CD4-positive, alpha-beta T cell treated with Interleukin-21 for 1 hour (primary cell): ENCODE measurements at places on chromosomes 11 and 22.

- no peak for DNase-seq
Measured at GRCh38 chr11:1100417-1101245, 26.0 kb downstream of the MUC2 start.

- DNase-seq: no peak
Measured at GRCh38 chr22:19802894-19803735, 42.5 kb downstream of the TBX1 start.

GRCh38 chr11:95863486-95864140 is 60.3 kb downstream of the MTMR2 start:
- no peak for DNase-seq

GRCh38 chr11:37100008-37100407 is 502.0 kb upstream of the RAG2 start:
- no peak for DNase-seq

GRCh38 chr11:67371189-67371910 is 2.0 kb downstream of the CLCF1 start:
- peak; percentile 45 for DNase-seq

- no peak for DNase-seq
Measured at GRCh38 chr11:887589-887988, 23.0 kb downstream of the CHID1 start.

GRCh38 chr22:27885977-27886842 is 32.8 kb downstream of the PITPNB start:
- peak; percentile 54 for DNase-seq

GRCh38 chr11:19392321-19392720 is 151.6 kb upstream of the E2F8 start:
- no peak for DNase-seq

DNA sequence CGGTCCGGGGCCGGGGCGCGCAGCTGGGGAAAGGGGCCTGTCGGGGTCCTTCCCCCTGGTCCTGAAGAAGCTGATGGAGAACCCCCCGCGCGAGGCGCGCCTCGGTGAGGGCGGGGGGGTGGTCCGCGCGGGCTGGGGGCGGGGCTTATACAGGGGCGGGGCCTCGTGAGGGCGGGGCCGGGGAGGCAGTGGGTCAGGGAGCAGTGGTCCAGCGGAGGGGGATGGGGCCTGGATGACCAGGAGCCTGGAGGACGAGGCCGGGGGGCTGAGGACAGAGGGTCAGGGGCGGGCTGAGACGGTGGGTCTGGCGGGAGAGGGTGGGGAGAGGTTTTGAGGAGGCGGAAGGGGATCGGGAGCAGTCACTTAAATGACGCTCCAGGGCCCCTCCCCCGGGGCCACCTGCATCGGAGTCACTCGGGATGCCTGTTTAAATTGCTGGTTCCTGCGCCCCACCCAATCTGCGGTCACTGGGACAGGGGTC is 396 bp downstream of the TEF start:
- DNase-seq: peak; percentile 66

DNA sequence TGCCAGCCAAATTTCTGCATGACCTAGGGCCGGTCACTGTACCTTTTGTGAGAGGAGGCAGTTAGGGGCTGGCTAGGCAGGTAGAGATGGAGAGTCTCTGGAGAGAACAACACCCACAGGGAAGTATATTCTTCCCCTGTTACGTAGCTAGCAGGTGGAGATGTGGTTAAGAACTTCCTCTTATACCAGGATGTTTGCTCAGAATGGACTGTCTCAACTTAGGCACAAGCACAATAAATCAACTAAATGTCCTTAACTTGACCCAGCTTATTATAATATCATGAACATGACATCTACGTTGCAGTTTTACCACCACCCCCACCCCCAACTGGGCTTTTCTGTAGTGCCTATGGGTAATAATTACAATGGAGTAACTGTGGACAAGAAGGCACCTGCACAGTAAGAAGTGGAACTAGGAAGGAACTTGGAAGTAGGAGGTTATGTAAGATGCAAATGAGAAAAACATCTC is 60.7 kb upstream of the MPEG1 start:
- peak; percentile 32 for DNase-seq

DNA sequence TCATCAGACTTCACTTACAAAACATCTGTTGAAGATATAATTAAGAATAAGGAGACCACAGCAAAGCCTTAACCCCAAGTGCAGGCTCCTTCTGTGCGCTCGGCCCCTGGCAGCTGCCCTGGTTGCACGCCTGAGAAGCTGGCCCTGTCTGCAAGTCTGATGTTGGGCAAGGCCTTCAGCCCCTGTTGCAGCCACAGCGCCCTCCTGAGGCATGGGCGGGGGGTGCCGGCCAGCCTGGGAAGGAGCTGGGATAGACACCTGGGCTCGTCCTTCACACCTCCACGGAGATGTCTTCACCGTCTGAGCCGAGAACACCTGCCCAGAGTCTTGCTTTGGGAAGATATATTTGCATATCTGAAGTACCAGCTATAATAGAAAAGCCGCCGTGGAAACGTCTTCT is 104.1 kb downstream of the MPPED1 start:
- DNase-seq: no peak

DNA sequence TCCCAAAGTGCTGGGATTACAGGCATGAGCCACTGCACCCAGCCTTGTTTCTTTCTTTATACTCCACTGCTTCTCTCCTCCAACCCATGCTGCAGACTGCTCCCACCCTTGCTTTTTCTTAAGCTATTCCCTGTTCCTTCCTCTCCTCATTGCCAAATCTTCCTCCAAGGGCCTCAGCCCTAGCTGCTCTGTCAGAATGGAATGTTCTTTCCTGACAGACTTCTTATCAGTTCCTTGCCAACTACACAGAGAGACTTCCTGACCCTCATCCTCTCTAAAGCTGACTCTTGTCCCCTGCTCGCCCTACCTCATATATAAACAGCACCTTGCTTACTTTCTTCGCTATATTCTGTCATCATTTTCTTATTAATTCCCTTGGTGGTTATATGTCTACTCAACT is 16.9 kb upstream of the PIK3C2A start:
- DNase-seq: no peak

GRCh38 chr22:36546092-36546804 is 17.3 kb upstream of the EIF3D start:
- peak; percentile 16 for DNase-seq

DNA sequence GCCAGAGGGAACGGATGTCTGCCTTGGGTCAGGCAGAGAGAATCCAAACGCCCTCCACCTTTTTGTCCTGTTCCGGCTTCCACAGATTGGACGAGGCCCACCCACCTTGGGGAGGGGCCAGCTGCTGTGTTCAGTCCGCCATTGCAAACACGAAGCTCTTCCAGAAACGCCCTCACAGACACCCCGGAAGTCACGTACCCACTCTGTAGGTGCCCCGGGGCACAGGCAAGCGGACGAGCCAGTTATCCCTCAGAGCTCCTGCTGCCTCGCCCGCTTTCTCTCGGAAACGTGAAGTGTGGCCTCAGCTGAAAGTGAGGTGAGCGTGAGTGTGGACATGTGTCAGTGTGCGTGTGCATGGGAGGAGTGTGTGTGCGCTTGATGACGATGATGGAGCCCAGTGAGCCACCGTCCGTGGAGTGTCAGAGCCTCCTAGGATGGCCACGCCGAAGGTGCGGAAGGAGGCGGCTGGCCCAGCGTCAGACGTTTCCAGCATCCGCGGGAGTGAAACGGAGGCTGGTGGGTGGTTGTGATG is 869.2 kb downstream of the TBC1D22A start:
- no peak for DNase-seq

DNA sequence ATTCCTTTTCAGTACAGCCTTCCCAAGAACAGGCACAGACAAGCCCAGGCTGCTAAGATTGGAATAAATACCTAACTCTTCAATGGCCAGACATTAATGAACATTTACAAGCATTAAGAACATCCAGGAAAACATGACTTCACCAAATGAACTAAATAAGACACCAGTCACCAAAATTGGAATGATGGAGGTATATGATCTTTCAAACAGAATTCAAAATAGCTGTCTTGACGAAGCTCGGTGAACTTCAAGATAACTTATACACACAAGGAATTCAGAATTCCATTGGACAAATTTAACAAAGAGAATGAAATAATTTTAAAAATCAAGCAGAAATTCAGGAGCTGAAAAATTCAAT is 16.4 kb upstream of the DDX10 start:
- DNase-seq: no peak
